Frontal cortex (tissue), 4 donors: ENCODE measurements at places on chromosomes 6 and 20. TPM values are rescaled to one million over a fixed set of nuclear protein-coding genes. Genes with fewer than 3 reads are reported as not detected.

Gene POLR1C
- total RNA-seq, result 27.7 TPM

Gene ZDHHC14
- total RNA-seq, result 9.0 TPM

Gene CENPQ
- total RNA-seq, result 4.5 TPM

Gene C6orf15
- not detected for total RNA-seq

Gene PGK2
- not detected for total RNA-seq

Gene ZKSCAN3
- 7.3 TPM for total RNA-seq
